ENCODE measurements at places on chromosomes 2 and 18. TPM values are rescaled to one million over a fixed set of nuclear protein-coding genes. Genes with fewer than 3 reads are reported as not detected.

The HOXD8 gene
- total RNA-seq, result 12.9 TPM

- H3K27ac ChIP-seq, result no peak overlapping the region
- no peaks in the 10 kb centered on the region for H3K36me3 ChIP-seq
- H3K4me3 ChIP-seq, result no peak overlapping the region
- no peaks in the 10 kb centered on the region for H3K27me3 ChIP-seq
- DNase-seq, result no peak
- H3K4me1 ChIP-seq, result no peaks in the 10 kb centered on the region
Observed at GRCh38 chr2:55703350-55703749, 9.7 kb upstream of the PNPT1 start.

DNA sequence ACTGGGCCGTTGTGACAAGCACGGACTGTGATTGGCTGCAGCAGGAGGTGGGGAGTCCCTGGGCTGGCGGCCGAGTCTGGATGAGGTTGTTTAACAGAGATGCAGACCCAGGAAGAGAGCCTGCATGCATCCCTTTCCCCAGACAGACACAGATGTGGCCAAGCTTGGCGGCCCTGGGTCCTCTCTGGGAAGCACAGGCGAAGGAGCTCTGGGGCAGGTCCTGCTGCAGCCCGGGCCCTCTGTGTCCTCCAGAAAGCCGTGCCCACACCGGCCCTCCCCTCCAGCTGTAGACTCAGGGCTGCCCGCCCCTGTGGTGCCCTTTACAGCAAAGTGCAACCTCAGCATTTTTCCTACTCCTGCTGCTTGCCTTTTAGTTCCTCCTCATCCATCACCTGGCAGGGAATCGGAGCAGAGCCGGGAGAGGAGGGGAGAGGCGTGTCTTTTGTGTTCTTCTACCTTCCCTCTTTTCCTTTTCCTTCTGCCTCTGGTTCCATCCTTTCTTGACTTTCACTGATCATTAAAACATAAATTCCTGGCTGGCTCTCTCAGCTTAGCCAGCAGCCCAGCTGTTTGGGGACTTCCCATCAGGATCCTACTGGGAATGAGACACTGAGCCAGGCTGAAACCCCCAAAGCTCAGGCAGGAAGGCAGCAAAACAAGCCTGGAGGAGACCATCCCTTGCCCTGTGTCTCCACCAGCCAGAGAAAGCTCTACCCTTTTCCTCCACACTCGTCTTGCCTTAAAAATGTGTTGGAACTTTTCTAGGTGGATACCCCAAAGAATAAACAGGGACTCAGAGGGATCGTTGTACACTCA, 75.0 kb downstream of the CTIF start:
- H3K4me1 ChIP-seq, result peaks cover 55% of the 10 kb centered on the region
- no peak overlapping the region for H3K4me3 ChIP-seq
- DNase-seq, result peak; percentile 43

The VAMP8 gene
- total RNA-seq, result 10.3 TPM

- H3K27ac ChIP-seq, result peak overlapping the region; percentile 18
- no peak overlapping the region for H3K4me3 ChIP-seq
- no peak for DNase-seq
- H3K27me3 ChIP-seq, result no peaks in the 10 kb centered on the region
- no peaks in the 10 kb centered on the region for H3K36me3 ChIP-seq
Observed at GRCh38 chr2:28319118-28320008, 73.3 kb upstream of the FOSL2 start.

DNA sequence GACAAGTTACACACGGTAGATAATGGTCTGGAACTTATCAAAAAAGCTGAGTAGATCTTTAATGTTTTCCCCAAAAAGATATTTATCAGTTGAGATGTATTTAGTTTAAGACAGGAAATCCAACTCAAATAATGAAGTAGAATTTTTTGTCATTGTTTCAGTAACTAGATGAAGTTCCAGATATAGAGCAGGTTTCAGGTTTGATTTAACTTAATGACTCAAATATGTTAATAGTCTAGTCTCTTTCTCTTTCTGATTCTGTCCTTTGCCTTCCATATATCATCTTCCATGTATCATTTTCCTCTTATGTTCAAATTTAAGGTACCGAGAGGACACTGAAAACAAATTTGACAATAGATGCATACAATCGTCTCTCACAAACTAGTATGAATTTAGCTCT, 23.6 kb upstream of the DOCK10 start:
- no peak overlapping the region for H3K27ac ChIP-seq
- no peaks in the 10 kb centered on the region for H3K36me3 ChIP-seq
- DNase-seq, result no peak
- no peak overlapping the region for H3K4me3 ChIP-seq

DNA sequence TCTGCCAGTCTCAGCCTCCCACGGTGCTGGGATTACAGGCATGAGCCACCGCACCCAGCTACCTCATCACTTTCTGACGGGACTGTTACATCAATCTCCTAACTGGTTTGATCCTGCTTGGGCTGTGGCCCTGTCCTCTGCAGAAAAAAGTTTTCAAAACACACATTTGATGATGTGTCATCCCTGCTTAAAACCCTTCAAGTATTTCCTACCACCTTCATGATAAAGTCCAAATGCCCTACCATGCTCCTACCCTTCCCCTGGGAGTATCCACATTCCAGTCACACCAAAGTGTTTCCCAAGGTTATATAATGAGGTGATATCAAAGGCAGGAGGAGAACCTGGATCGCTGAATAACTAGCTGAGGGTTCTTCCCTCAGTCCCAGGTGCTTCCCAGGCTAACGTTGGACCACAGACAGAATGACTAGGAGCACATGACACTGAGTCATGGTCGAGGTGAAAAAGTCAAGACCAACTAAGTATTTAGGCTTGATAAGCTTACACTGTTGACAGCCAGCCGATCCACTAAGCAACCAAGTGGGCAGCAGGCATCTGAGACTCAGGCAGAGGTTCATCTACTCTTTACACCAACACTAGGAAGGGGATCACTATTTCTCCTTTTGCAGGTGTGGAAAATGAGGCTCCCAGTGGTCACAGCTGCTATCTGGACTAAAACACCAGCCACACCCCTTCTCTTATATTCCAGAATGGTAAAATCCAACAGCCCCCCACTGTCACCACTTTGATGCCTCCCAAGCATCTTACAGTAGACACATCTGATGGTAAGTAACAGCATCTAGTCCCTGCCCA, 31.8 kb downstream of the CYRIA start:
- no peaks in the 10 kb centered on the region for H3K27me3 ChIP-seq
- H3K27ac ChIP-seq, result no peak overlapping the region
- no peak for DNase-seq
- H3K4me1 ChIP-seq, result peaks cover 19% of the 10 kb centered on the region

- no peak for DNase-seq
- no peak overlapping the region for H3K27ac ChIP-seq
- H3K36me3 ChIP-seq, result no peaks in the 10 kb centered on the region
Observed at GRCh38 chr2:238975408-238975807, 127.5 kb downstream of the TWIST2 start.

DNA sequence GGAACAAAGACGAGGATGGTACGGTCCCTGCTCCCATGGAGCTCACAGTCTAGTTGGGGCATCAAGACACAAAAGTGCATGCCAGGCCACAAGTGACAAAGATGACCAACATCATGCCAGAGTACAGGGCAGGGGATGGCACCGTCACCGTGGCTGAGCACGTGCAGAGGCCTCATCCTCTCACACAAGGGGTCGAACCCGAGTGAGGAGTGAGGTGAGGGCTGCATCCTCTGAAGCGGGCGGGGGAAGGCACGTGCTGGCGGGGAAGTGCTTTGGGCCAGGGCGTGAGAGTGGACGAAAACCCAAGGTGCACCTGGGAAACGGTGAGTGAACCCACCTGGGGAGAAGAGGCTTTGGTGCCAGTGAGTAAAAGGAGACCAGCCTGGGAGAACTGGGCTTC, 41.0 kb downstream of the MRPL35 start:
- no peak overlapping the region for H3K27ac ChIP-seq
- DNase-seq, result no peak
- H3K4me1 ChIP-seq, result no peaks in the 10 kb centered on the region
- no peak overlapping the region for H3K4me3 ChIP-seq

The DPP4 gene
- total RNA-seq, result 15.7 TPM

GRCh38 chr2:106053116-106053515, 141.0 kb downstream of the UXS1 start:
- H3K36me3 ChIP-seq, result no peaks in the 10 kb centered on the region
- H3K4me3 ChIP-seq, result no peak overlapping the region
- H3K27me3 ChIP-seq, result no peaks in the 10 kb centered on the region
- no peak overlapping the region for H3K27ac ChIP-seq

GRCh38 chr2:151862700-151863099, 34.5 kb upstream of the ARL5A start:
- H3K27me3 ChIP-seq, result no peaks in the 10 kb centered on the region
- peaks cover 5% of the 10 kb centered on the region for H3K4me1 ChIP-seq
- H3K4me3 ChIP-seq, result no peak overlapping the region
- H3K27ac ChIP-seq, result no peak overlapping the region

The NEU2 gene
- not detected for total RNA-seq

DNA sequence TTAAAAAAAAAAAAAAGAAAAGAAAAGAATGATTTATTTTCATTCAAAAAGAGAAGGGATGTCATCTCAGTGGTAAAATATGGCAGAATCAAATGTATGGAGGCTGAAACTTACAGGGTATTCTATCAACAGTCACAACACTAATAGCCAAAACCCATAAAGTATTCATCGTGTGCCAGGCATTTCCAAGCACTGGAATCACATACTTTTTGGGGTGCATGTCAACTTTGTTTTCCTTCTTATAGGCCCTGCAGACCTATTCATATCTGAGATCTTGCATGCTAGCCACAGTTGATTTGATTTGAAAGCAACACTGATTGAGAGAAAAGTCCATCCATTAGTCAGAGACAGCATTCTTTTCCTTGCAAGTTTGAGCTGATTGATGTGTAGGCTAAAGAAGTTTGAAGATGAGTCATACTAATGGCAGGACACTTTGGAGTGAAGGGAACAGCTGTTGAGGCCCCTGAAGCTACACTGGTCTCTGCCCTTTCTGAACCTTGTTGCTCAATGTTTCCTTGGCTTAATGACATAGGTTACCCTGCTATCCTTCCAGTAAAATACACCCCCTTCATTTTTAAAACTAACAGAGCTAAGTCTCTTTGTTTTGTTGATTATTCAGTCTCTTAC, 22.0 kb downstream of the KATNAL2 start:
- H3K4me1 ChIP-seq, result no peaks in the 10 kb centered on the region
- H3K27me3 ChIP-seq, result no peaks in the 10 kb centered on the region

The FOXD4L1 gene
- total RNA-seq, result 0.10 TPM

The CCDC141 gene
- total RNA-seq, result 4.4 TPM

- H3K27me3 ChIP-seq, result no peaks in the 10 kb centered on the region
- no peaks in the 10 kb centered on the region for H3K4me1 ChIP-seq
- no peaks in the 10 kb centered on the region for H3K36me3 ChIP-seq
Observed at GRCh38 chr2:149156971-149157740, 118.7 kb downstream of the LYPD6B start.

DNA sequence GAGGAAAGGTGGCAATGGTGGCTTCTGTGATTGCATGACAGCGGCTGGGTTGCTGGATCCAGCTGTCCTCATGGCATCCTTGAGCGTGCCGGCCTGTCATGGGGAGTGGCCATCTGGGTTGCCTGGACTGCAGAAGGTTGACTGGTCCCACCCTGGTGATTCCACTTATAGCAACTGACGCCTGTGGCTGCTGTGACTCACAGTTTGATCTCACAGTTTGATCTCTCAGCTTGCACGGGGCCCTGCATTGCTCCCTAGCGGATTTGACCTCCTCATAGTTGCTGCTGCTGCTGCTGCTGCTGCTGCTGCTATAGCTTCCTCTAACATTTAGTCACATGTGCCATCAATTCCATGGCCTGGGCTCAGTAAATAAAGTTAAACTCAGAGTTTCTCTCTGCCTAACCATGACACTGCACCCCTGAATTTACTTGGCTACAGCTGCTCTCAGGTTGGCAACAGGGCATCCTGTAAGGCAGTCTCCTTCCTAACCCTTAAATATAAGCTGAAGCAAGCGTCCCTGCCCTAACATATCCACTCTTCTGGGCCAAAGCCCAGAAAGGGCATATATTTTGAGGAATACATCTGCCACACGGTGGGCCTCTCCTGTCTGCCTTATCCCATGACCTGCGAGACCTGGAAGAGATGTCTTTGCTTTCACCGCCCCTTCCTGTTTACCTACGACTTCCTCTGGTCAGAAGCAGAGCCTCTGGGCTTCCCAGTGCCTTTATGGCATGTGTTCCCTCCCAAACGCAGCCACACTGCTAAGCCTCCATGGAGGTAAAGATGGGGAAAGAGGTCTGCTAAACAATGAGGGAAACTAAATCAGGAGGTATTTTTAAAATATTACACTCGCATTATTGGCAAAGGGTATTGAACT, 37.8 kb upstream of the CCDC150 start:
- no peak overlapping the region for H3K4me3 ChIP-seq
- DNase-seq, result no peak
- H3K27ac ChIP-seq, result no peak overlapping the region
- no peaks in the 10 kb centered on the region for H3K36me3 ChIP-seq

GRCh38 chr2:218264773-218265561, 4.2 kb downstream of the GPBAR1 start:
- H3K4me3 ChIP-seq, result no peak overlapping the region
- no peak for DNase-seq
- no peaks in the 10 kb centered on the region for H3K27me3 ChIP-seq
- no peak overlapping the region for H3K27ac ChIP-seq
- peaks cover 65% of the 10 kb centered on the region for H3K36me3 ChIP-seq

The ACMSD gene
- total RNA-seq, result not detected

The VWC2L gene
- 3.0 TPM for total RNA-seq

GRCh38 chr2:210189452-210190138, 18.4 kb upstream of the KANSL1L start:
- no peaks in the 10 kb centered on the region for H3K27me3 ChIP-seq
- H3K27ac ChIP-seq, result no peak overlapping the region
- H3K4me1 ChIP-seq, result no peaks in the 10 kb centered on the region
- H3K36me3 ChIP-seq, result no peaks in the 10 kb centered on the region

The DQX1 gene
- not detected for total RNA-seq

- DNase-seq, result no peak
- no peaks in the 10 kb centered on the region for H3K27me3 ChIP-seq
- no peak overlapping the region for H3K4me3 ChIP-seq
- no peaks in the 10 kb centered on the region for H3K4me1 ChIP-seq
Observed at GRCh38 chr2:54680397-54681041, 42.9 kb upstream of the EML6 start.

The IL1R1 gene
- total RNA-seq, result 12.6 TPM

- H3K36me3 ChIP-seq, result no peaks in the 10 kb centered on the region
- H3K27ac ChIP-seq, result no peak overlapping the region
- H3K4me1 ChIP-seq, result peaks cover 3% of the 10 kb centered on the region
Observed at GRCh38 chr18:47075098-47075883, 39.9 kb upstream of the ELOA2 start.

The MAPK4 gene
- total RNA-seq, result 21.6 TPM

GRCh38 chr2:200944467-200945394, 18.7 kb downstream of the ORC2 start:
- H3K27me3 ChIP-seq, result no peaks in the 10 kb centered on the region
- no peak overlapping the region for H3K4me3 ChIP-seq
- no peak for DNase-seq
- no peaks in the 10 kb centered on the region for H3K4me1 ChIP-seq
- H3K36me3 ChIP-seq, result peaks cover 45% of the 10 kb centered on the region

The PDCD1 gene
- total RNA-seq, result 0.20 TPM

The SYT4 gene
- 179 TPM for total RNA-seq

GRCh38 chr2:181198183-181198864, 217.9 kb downstream of the UBE2E3 start:
- no peak overlapping the region for H3K4me3 ChIP-seq
- H3K36me3 ChIP-seq, result no peaks in the 10 kb centered on the region
- H3K27ac ChIP-seq, result no peak overlapping the region
- no peaks in the 10 kb centered on the region for H3K4me1 ChIP-seq
- H3K27me3 ChIP-seq, result no peaks in the 10 kb centered on the region

The SH3RF3 gene
- total RNA-seq, result 5.2 TPM

The SNORC gene
- 3.1 TPM for total RNA-seq

Measured in spinal cord (tissue), 10 donors.